ENCODE measurements at places on chromosomes 7 and 10.
A peak's percentile ranks its signal among the peaks of the same experiment; 100 is the strongest.

DNA sequence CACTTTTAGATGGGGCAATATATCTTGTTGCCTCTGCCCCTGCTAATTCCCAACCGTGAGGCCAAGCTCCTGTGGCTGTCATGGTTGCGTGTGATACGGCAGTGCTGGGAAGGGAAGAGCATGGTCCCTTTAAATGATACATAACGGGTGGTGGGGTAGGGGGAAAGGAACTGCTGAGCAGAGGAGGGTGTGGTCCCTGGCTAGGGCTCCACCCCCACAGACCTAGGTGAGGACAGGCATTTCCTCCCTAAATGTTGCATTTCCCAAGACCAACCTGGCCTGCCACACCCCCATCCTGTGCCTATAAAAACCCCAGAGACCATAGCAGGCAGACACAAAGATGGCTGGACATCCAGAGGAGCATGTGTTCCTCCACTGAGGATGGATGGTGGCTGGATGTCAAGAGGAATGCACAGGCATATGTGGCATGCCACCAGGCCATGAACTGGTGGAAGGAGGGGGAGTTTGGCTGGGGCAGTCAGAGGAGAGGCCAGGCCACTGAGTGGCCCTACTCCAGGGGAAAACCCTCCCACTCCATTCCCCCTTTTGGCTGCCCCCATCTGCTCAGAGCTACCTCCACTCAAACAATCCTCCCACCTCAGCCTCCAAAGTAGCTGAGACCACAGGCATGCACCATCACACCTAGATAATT lies 104.0 kb downstream of the PLXDC2 start:
- DNase-seq: peak; percentile 25

DNA sequence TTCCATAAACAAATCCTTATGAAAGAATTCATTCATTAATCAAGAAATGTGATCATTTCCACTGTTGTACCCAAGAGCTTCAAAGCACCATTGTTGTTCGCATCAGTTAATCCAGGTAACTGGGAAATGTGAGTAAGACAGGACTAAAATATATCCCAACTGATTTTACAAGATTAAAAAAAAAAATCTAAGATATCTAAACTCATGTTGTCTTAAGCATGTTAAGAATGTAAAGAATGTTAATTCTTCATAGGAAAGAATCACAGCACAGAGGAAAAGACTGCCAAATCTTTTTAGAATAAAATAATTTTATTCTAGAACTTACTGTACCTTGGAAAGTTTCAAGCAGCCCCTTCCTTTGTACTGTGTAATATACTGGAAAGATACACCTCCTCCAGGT lies 16.4 kb downstream of the FZD1 start:
- DNase-seq: no peak

DNA sequence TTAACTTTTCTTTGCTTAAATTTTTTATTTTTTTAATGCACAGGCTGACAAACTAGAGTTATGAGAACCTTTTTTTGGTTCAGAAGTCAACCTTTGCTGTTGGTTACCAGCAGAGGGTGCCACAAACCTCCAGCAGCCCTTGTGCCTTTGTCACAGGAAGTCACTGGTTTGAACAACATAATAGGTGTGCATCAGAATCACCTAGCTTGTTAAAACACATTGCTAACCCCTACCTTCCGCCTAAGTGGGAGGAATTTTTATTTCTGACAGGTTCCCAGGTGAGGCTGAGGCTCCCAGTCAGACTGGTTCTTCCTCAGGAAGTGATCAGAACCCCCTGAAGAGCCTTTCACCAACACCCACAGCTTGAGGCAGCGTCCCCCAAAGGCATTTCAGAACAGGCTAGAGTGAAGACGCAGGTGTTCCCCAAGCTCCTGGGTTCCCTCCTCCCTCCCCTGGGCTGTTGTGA lies 22.6 kb upstream of the VDAC2 start:
- DNase-seq: peak; percentile 64

DNA sequence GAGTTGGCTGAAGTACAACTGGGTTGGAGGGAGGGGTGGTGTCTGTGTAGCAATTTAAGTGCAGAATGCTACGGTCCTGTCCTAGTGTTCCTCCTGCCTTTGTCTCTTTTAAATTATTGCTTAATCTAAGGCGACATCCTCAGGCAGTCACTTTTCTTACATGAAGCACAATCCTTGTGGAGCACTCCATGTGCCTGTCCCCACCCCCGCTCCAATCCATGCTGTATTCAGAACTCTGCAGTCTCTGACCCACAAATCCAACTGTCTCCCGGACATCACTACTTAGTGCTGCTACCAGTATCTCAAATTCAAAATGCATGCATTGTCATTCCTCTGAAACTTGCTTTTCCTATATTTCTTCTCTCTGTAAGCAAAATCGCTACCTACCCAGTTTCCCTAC lies 91.4 kb upstream of the FAM133B start:
- DNase-seq: no peak

GRCh38 chr7:156927571-156928405 lies 21.7 kb upstream of the NOM1 start:
- no peak for DNase-seq

GRCh38 chr10:87734987-87735827 lies 75.5 kb downstream of the PAPSS2 start:
- DNase-seq: no peak

GRCh38 chr10:98338896-98339295 lies 70.9 kb upstream of the LOXL4 start:
- no peak for DNase-seq

GRCh38 chr10:3741688-3742461 lies 43.1 kb downstream of the KLF6 start:
- no peak for DNase-seq

DNA sequence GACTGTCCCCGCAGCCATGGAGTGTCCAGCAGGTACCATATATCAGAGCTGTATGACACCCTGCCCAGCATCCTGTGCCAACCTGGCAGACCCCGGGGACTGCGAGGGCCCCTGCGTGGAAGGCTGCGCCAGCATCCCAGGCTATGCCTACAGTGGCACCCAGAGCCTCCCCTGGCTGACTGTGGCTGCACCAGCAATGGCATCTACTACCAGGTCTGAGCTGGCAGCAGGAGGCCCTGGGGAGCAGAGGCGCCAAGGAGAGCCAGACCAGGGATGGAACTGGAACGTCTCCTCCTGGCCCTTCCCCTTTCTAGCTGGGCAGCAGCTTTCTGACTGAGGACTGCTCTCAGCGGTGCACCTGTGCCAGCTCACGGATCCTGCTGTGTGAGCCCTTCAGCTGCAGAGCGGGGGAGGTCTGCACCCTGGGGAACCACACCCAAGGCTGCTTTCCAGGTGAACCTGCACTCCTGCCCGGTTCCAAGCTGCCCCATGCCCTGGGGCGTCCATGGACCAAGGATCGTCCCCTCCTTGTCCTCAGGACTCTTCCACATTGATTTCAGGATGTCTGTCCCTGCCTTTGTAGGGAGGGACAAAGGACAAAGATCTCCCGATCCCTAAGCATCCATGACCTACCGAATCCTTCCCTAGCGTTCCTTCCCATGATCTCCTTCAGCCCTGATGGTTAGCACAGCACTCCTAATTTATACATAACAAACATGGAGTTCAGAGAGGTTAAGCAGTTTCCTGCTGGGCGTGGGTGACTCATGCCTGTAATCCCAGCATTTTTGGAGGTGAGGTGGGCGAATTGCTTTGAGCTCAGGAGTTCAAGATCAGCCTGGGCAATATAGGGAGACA lies 33.3 kb downstream of the EPHB4 start:
- DNase-seq: no peak

GRCh38 chr7:13290975-13291374 lies 603.5 kb downstream of the ARL4A start:
- DNase-seq: no peak

- DNase-seq: no peak
Measured at GRCh38 chr10:109430799-109431198, 492.5 kb downstream of the XPNPEP1 start.

DNA sequence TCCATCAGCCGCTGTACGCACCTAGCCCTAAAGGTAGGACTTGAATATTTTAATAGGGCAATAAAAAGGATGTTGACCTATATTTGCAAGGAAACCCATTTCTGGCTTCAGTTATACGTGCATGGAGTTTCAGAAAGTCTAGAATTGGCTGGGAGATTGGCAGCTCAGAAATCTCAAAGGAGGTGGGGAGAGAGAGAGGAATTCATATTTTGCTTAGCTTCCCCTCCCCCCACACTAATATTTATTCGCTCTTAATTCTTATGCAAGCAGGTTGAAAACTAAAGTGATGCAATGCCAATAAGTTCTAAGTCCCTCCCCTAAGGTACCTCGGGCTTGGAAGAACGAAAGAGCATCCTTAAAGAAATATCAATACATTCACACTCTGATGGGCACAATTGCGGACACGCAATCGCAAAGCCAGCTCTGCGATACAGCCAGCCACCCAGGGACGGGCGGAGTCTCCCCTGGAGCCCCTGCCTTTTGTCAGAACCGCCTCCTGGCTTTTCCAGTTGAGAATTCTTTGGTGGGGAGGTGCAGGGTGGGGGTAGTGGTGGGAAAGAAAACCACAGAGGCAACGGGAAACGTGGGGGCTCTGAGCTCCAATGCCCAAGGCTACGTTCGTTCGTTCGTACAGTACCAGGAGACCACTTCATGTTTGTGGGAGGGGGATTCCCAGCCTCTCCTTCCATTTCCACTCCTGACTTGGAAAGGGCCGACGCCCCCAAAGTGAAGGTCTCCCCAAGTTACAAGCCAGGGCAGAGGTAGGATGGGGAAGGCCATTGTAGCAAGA lies 1.3 kb downstream of the SHH start:
- DNase-seq: no peak

DNA sequence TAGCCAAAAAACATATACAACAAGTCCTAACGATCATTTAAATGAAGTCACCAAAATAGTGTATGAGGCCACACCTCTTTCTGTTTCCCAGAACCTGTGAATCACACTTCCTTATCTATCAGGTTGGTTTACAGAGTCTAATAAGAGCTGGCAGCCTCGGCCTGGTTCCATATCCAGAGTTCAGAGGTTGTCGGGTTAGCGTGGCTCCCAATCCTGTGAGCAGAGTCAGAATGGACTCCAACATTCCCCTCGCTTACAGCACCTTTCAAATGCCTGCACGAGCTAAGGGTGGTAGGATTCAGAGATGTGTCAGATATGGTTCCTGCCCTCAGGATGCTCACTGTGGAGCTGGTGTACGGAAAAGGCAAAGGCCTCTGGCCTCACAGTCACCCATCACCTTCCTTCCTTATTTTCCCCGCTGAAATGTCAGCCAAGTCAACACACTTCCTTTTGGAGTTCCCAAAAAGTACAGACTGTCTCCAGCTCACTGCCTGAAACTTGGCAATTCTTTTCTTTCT lies 6.0 kb downstream of the IL15RA start:
- DNase-seq: peak; percentile 84

- DNase-seq: no peak
Measured at GRCh38 chr10:19683960-19684359, 132.3 kb upstream of the PLXDC2 start.

GRCh38 chr7:149704507-149704906 lies 68.9 kb downstream of the ZNF467 start:
- no peak for DNase-seq

DNA sequence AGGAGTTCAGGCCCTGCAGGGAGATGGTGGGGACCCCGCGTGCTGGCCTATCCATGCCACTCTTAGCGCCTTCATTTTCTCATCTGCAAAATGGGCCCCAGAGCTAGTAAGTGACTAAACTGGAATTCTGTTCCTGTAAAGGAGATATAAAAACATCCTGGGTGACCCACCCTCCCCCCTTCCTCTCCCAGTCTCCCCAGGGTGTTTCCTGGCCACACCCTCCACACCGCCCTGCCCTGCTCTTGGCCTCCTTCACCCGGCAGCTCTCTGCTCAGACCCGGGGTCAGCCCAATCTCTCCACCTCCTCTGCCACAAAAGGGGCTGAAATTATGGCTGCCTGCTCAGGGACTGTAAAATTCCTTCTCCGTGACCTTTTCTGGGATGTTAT lies 70.7 kb downstream of the C10orf105 start:
- peak; percentile 82 for DNase-seq

- no peak for DNase-seq
Measured at GRCh38 chr7:122013065-122013464, 131.0 kb downstream of the AASS start.

- DNase-seq: no peak
Measured at GRCh38 chr10:14543904-14544210, 213.1 kb upstream of the FRMD4A start.

DNA sequence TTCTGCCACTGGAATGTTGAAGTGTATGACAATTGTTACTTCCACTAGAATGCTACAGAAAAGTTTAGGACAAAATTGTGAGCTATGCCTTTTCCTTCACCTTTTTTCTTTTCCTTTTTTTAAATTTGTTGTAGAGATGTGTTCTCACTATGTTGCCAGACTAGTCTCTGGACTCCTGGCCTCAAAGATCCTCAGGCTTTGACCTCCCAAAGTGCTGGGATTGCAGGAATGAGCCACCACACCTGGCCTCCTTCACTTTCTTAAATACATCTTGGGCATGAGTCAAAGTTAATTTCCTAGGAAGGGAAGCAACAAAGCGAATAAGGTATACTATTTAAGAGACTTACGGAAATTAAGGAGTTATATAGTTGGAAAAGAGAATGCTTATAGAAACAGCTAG lies 2.7 kb upstream of the SNX13 start:
- no peak for DNase-seq

- no peak for DNase-seq
Measured at GRCh38 chr10:91344117-91344856, 65.9 kb upstream of the HECTD2 start.

- DNase-seq: no peak
Measured at GRCh38 chr10:50467209-50467608, 156.5 kb downstream of the SGMS1 start.

DNA sequence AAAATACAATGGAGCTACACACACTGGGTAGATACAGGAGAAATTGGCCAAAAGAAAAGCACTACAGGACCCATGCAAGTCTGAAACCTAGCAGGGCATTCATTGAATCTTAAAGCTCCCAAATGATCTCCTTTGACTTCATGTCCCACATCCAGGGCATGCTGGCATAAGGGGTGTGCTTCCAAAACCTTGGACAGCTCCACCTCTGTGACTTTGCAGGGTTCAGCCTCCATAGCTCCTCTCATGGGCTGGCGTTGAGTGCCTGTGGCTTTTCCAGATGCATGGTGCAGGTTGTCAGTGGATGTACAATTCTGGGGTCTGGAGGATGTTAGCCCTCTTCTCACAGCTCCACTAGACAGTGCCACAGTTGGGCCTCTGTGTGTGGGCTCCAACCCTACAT lies 626.3 kb upstream of the POT1 start:
- no peak for DNase-seq

DNA sequence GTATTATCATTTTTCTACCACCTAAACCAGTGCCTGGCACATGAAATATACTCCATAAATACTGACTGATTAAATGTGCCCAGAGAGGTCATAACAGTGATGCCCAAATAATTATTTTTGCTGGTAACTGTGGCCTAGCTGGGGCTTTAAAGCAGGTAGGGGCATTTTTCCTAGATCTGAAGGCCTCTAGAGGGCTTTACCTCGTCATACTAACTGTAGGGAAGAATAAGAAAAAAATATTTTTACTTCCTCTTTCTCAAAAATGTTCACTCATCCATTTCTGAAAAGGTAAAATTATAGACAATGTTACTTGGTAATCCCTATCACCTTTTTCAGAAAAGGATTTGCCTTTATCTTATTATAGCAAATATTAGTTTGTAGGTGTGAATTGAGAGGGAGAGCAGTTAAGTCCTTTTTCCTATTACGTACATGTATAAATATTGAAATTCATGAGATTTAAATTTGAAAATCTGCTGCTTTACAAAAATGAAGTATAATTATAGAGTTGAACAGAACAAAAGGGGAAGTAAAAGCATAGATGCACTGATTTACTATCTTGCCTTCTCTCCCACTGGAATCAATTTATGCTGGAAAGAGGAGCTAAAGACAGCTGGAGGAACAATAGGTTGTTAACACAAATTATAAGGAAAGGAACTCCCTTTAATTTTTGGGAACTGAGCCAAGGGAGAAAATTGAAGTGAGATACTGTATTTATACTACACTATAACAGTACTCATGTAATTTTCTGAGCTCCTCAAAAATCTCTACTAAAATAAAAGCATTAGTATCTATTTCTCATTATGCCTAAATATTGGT lies 71.5 kb upstream of the NOBOX start:
- no peak for DNase-seq
